ENCODE measurements at places on chromosomes 5 and 9.

DNA sequence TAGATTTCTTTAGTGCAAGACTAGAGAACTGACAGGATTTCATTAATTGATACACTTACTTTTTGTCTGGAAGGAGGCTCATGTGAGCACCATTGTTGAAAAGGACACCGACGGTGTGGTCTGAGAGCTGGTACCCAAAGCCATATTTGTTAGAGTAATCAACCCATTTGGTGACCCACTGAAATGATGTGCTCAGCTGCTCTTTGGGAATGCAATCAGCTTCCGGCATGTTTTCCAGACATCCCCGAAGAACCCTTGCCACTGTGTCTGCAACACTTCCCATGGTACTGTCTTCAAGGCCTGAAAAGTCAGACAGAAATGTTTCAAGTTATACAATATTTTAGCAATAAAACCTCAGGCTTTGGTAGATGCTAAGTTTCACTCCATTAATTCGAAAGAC lies 4.4 kb downstream of the PLK2 start:
- no peak for DNase-seq

GRCh38 chr9:79700607-79701360 lies 129.0 kb downstream of the TLE4 start:
- DNase-seq: no peak

DNA sequence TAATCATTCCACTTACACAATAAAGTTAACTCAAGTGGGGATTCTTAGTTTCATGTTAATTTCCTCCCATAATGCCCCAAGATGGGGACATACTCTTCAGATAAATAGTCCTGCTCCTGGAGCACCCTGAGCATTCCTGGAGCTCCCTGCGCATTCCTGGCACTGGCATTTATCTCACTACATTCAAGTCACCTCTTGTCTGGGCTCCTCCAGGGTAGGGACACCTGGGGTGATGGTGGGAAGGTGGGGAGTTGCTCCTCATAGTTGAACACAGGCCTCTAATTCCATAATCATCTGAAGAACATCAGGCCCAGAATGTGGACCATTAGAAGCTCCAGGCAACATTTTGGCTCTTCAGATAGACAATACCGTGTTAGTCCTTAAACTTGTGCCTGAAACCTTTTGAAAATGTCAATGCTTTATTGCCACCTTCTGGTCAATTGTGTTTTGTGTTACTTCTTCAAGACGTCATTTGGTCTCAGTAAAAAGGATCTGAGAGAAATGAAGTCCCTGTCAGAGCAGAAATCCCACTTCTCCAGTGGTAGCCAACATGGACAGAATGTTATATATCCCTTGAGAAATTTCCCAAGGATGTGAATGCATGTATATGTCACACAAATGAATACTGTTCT lies 14.2 kb upstream of the AGGF1 start:
- no peak for DNase-seq

- DNase-seq: no peak
Observed at GRCh38 chr5:55102348-55102747, at the start of gene GZMA. GZMA (plus strand) TSS chr5:55102646; CDS start chr5:55102683, 37 bp downstream.

GRCh38 chr9:503881-504852 lies 289.5 kb downstream of the DOCK8 start:
- no peak for DNase-seq

- DNase-seq: no peak
Observed at GRCh38 chr9:111961575-111961974, 65.0 kb downstream of the UGCG start.

DNA sequence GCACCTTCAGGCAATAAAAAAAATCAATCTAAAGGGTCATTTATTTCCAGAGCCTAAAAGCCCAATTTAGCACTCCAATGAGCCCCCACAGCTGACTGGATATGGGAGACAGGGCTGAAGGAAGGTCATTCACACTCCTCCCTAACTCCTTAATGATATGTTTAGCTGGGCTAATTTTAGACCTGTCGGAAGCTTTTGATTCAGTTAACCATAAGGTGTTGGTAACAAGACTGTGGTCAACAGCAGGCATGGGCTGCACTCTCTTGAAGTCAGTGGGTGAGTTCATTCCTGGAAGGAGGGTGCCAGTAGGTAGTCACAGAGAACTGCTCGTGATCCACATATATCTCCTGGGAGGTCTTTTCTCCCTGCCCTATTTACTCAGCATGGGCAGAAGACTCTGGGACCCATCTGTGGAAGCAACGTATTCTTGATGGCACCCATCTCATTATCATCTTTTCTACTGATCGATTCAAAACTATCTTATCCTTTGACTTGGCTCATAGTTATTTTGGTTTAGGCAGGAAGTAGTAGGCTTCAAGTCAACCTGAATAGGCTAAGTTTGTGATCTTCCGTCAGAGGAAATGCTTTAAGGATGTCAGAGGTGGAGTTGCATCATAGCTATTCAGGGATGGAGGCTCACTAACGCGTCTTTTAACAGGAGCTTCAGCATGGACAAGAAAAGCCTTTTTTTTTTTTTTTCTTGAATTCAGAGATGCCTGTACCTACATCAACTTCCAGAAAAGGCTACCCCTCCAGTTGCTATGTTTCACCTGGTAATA lies 367.7 kb upstream of the SLC30A5 start:
- no peak for DNase-seq

- DNase-seq: no peak
Observed at GRCh38 chr5:31645420-31646081, 6.6 kb downstream of the PDZD2 start.

DNA sequence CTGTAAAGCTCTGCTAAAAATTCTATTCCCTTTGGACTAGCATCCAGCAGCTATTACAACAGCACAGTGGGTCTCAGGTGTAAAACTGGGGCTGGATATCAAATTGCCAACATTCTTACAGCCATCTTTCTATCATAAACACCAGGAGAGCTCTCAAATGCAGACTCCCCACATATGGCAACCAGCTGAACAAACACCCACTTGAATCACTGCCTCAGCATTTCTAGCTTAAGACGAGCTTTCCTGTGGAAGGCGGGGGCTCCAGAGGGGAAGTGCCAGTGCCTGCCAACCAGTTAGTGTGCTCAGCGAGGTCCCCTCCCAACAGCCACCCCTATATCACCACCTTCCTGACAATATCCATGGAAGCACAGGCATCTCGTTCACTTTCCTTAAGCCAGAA lies 62.2 kb downstream of the IPPK start:
- peak; percentile 55 for DNase-seq

GRCh38 chr5:82334856-82335255 lies 56.7 kb upstream of the RPS23 start:
- DNase-seq: peak; percentile 62

DNA sequence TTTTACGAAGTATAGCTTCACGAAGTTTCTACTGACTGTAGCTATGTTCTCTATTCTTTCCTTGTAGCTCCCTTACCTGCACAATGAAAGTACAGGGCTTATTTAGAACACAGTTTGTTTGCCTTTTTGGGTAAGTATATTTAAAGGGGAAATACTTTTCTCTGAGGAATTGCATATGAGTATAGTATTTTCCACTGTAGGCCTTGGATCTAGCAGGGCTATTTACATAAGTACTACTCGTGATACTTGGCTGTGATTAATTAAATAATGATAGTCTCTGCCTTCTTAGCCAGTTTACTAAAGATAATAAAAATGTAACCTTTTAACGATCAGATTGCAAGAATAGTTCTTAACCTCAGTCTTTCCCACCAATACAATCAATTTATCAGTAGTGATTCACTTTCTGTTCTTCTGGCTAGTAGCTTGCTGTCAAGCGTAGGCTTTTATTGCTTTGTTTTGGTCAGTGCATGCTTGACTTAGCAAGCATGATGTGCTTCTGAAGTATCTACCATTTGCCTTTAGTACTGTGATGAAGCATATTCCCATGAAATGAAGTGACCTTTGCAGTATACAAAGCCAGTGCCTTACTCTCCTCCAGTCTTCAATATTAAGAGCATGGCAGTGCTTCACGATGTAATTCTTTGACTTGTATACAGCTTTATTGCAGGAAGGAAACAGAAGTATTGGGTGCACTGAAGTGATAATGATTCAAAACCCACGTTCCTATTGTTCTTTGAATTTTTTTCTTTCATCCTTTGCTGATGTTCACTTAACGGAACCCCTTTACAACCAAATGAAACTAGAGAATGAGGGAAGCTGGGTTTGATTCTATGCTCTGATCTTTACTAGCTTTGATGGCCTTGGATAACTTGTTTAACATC lies 64.2 kb downstream of the SLC44A1 start:
- DNase-seq: no peak

DNA sequence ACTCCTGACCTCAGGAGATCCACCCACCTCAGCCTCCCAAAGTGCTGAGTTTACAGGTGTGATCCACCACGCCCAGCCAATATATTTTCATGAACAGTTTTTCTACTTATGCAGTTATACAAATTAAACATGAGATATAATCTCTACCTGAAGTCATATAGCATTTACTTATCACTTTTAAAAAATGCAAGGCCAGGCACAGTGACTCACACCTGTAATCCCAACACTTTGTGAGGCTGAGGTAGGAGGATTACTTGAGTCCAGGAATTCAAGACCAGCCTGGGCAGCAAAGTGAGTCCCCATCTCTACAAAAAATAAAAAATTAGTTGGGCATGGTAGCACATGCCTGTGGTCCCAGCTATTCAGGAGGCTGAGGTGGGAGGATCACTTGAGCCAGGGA lies 164.7 kb upstream of the LHFPL2 start:
- no peak for DNase-seq

GRCh38 chr9:81035171-81035570 lies 654.2 kb downstream of the TLE1 start:
- no peak for DNase-seq

DNA sequence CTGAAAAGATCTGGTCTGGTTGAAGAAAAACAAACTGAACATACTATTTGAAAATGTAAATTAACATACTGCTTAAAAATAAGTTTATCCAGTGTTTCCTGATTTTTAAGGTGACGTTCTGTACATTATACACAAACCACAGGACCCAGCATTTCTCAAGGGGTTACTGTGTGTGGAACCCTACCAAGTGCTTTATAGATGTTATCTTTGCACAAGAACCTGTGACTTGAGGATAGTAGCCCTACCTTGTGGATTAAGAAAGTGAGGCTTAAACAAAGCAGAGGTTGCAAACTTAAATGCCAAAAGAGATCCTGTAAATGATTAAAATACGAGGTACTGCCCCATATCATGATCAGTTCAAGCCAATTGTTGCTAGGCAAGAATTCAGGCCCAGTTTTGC lies 4.7 kb downstream of the KLF9 start:
- DNase-seq: no peak

DNA sequence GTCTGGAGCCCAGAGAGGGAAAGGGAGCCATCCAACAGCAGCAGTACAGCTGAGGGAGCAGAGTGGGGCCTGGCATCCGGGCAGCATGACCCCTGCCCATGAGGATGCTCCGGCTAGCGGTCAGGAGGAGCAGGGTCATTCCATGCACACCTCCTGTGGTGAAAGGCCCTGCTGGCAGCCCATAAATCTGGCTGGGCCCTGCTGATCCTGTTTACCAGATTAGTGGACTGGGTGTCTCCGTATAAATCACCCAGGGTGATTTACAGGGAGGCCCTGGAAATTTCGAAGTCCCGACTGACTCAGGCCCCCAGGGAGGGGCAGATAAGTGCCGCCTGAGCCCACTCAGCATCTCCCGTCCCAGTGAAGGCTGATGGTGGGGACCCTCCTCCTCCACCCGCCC lies 117.6 kb upstream of the HAND1 start:
- DNase-seq: no peak

DNA sequence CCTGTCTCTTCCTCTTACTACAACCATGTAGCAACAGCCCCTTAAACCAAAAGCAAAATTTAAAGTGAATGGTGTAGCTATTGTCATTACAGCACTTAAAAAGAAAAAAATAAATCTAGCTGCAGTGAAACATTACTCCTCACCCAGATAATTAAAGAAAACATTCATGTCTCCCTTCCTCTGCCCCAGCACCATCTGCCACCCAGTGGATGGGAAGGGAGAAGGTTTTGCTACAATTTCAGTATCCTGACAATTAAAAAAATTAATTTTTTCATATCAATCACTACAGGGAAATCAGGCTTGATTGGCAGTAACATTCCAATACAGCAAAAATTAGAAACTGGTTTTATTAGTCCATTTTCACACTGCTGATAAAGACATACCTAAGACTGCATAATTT lies 147.4 kb upstream of the PUM3 start:
- no peak for DNase-seq

DNA sequence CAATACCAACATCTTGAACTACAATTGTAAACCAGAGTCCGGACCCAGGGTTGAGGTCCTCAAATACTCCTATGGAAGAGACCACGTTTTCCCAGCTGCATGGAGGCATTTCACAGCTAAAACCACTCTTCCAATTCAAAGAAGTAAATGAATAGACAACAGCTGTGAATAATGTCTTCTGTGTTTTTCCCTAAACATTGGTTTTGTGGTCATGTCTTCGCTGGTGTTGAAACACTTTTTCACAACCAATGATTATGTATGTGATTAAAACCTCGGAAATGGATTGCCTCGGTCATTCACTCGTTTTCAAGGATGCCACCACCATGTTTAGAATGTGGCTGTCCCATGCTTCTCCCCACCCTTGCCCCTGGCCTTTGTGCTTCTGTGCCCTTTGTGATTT lies 9.4 kb upstream of the TENT4A start:
- no peak for DNase-seq

DNA sequence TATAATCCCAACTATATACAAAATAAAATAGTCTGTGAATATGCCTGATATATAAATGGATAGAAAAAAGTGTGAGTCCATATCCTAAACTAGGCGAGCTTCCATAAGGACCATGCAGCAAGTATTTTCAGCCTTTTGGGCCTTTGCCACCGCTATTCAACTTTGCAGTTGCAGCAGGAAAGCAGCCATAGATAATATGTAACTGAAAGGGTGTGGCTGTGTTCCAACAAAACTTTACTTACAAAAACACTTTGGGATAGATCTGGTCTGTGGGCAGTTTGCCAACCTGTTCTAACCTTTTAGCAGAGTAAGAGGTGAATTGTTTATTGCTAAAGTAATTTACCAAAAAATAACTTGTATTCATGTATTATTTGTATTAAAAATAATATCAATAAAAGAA lies 127.8 kb upstream of the GPR151 start:
- DNase-seq: no peak

- no peak for DNase-seq
Observed at GRCh38 chr9:109755040-109755439, 25.0 kb upstream of the PALM2AKAP2 start.

GRCh38 chr5:1729641-1730486 lies 69.8 kb downstream of the MRPL36 start:
- no peak for DNase-seq

GRCh38 chr9:94086486-94087345 lies 2.5 kb downstream of the PTPDC1 start:
- DNase-seq: no peak

GRCh38 chr9:135104761-135105160 lies 17.3 kb downstream of the OLFM1 start:
- no peak for DNase-seq
